Stimulated activated CD8-positive, alpha-beta memory T cell treated with anti-CD3 and anti-CD28 coated beads, Interleukin-15, amount 100 ng/mL, for 4 hours (primary cell): ENCODE measurements at places on chromosomes 5 and 9.

- no peak for DNase-seq
Observed at GRCh38 chr5:65142511-65143011, 339.2 kb downstream of the ADAMTS6 start.

DNA sequence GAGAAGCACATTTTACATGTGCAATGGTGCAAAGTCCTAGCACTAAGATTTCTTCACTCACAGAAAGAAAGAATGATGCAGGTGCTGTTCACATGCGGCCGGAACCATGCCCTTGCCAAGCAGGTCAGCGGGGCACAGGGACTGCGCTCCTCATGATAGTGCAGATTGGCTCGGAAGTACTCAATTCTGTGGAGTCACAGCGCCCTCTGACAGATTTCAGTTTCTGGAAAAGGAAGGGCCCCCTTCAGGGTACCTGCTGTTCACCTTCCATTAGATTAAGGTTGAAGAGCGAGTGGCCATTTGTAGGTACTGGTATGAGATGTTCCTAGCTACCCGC, 75.7 kb downstream of the TMC1 start:
- DNase-seq = no peak

GRCh38 chr5:135822286-135822685, 12.2 kb upstream of the SLC25A48 start:
- DNase-seq = no peak

- DNase-seq = no peak
Observed at GRCh38 chr5:163914910-163915309, 409.5 kb downstream of the MAT2B start.

GRCh38 chr5:124962111-124962510, 215.7 kb upstream of the ZNF608 start:
- no peak for DNase-seq

DNA sequence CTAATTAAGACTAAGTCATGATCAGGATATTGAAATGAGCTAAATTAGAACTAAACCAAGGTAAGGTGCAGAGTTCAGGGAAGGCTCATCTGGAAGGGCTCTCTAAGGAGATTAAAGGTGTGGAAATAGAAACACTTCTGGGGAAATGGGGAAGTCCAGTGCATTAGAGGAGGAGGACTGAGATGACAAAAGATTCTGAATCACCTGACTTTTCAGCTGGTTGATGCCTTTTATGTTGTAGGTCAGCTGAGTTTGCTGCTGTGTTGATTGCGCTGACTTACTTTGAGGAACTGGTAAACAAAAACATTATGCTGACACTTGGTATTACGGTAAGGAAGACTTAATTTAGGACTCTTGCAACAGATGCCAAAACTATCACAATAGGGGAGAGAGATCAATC, 23.8 kb downstream of the IFNA5 start:
- no peak for DNase-seq

- no peak for DNase-seq
Observed at GRCh38 chr5:129341306-129341705, 118.8 kb upstream of the ADAMTS19 start.

- no peak for DNase-seq
Observed at GRCh38 chr5:3201941-3202340, 393.7 kb upstream of the IRX1 start.

DNA sequence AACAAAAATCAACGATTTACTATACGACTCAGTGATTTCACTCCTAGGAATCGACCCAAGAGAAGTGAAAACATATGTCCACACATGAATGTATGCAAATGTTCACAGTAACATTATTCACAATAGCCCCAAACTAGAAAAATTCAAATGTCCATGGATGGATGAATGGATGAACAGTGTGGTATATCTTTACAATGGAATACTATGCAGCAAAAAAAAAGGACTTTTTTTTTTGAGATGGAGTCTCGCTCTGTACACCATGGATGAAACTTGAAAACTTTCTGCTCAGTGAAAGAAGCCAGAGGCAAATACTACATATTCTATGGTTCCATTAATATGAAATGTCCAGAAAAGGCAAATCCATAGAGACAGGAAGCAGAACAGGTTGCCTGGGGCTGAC, 233.8 kb downstream of the ROR2 start:
- DNase-seq = no peak

DNA sequence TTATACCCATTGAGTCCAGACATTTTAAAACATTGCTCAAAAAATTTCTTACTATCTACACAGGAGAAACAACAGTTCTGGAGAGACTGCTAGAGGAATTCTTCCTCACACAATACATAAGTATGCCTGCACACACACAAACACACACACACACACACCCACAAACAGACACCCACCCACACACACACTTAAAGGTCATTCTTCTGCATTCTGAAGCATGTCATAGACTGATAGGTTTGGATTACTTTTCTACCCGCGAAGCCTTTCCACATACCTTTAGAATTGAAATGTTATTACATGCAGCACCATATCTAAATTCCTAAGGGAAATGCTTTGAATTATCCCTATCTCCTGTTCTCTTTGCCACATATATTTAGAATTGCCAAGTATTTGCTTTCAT, 80.2 kb downstream of the FAM174A start:
- no peak for DNase-seq

- DNase-seq = no peak
Observed at GRCh38 chr5:73182307-73182706, 9.3 kb downstream of the TMEM174 start.

DNA sequence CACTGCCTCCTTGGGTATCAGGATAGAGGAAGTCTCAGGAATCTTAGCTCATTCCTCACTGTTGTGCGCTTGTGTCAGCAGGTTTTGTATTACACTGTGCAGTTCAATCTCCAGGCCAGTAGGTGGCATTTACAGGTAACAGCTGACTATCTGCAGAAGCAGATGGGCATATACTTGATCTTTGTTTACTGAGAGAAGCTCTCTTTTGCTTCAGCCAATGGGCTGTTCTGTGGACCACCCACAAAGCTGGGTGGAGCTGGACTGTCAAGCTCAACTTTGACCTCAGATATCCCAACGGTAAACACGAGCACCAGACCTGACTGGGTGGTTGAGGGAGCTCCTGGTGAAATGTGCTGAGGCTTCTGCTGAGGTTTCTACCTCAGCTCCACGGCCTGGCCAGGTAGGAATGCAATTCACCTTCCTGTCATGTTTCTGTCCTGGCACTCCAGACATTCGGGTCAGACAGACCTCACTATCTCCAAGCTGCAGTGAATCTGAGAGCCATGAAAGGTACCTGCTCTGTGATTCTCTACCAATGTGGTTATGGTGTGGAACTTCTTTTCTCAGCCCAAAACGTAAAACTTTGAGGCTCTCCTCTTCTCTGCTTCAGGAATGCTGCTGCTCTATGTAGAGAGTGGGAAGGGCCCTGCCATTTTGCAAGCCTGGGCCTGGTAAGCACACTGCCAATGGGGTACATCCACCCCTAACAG, 167.9 kb upstream of the ACTBL2 start:
- no peak for DNase-seq

DNA sequence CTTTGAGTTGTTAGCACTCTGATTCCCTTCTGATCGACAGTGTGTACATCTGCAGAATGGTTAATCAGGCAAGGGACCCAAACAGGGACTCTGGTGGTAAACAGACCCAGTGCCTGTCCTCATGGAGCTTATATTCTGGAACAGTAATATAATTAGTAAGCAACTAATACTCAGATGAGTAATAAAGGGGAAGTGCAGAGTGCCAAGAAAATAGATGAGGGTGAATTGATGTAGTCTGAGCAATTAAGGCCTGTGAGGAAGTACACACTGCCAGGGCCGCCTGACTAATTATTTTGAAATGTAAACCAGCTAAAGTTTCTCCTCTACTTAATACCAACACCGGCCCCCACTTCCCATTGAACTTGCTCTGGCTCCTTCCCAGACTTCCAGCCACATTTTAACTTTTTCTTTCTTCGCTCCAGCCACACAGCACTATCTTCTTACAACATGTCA, 4.2 kb downstream of the DHX29 start:
- DNase-seq = no peak

DNA sequence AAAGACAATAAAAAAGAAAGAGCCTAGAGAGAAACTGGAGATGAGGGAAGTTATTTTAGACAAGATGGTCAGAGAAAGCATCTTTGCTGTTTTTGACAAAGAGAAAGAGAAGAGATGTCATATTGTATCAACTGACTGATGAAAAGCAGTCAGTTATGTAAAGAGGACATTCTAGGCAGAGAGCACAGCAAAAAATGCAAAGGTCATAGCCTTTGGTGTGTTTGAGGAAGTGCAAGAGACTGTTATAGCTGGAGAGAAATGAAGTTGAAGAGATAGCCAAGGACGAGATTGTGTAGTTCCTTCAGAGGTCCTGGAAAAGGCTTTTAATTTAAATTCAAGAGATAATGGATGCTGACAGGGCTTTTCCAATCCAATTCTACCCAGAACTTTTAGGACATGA, 342.4 kb downstream of the RASEF start:
- no peak for DNase-seq

- DNase-seq = no peak
Observed at GRCh38 chr5:154319736-154320135, 126.1 kb upstream of the SAP30L start.

GRCh38 chr5:72185496-72186329, 78.4 kb downstream of the MAP1B start:
- no peak for DNase-seq

- no peak for DNase-seq
Observed at GRCh38 chr5:139733698-139734538, 61.7 kb upstream of the PSD2 start.

DNA sequence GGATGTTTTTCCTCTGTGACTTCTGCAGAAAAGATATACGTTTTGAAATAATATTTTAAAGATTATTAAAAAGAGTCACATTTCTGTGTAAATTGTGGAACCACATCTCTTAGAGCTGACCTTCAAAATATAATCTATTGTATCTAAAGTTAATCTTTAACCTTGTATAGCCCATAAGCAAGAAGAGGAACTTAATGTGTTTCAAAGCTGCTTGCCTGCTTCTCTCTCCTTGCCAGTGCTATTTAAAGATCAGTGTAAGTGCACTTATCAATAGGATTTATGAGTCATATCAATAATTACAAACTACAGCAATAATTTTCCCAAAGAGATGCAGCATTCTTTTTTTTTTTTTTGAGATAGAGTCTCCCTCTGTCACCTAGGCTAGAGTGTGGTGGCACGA, 29.4 kb upstream of the GDA start:
- no peak for DNase-seq

DNA sequence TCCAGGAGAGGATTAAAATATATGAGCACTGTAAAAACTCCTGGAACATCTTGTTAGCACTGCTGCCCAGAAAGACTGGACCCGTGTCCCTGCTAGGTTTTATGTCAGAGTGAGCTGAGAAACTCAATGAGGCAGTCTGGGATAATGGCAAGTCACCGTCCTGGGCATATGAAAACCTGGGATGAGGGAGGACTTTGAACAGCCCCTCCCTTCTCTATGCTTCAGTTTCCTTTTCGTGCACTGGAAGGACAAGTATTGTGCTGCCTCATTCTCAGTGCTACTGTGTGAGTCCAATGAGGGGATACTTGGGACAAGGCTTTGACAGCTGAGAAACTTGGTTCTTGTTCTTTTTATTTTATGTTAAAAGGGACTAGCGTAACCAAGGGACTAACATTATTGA, 143.0 kb upstream of the SHB start:
- no peak for DNase-seq

GRCh38 chr9:137589441-137590122, 730 bp downstream of the ZMYND19 start:
- DNase-seq = no peak

DNA sequence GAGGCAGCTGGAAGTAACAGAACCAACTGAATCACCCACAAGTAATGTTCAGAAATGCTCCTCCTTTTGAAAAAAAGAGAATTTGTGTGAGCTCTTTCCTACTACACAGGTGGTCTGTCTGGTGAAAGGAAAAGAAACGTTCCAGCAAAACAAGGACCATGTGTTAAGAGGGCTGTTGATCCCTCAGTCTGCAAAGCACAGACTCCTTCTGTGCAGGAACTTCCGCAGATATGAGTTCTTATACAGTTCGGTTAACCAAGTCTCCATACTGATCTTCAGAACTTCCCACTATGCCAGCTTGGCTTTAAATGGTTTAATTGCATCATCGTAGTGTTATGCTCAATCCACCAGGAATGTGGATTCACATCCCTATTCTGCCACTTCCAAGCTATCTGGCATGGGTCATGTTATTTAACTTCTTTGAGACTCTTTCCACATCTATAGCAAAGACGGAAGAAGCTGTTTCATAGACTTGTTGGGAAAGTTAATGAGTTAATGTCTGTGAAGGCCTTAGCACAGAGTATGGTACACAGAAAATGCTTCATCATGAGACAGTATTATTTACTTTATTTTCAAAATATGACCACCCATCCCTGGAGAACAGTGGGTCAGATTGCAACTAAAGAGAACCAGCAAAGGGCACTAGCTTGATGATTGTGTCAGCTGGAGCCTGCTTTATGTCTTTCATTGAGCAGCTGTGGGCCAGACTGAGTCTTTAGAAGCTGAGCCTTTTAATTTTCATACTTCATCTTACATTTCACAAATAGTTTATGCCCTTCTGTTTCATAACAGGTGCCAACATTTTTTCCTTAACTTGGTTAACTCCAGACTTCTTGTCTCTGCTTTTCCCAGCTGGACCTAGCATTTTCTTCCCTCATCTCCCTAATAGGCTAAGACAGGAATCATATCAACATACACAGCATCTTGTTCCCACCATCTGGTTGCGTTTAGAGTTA, 89.9 kb downstream of the MAMDC2 start:
- no peak for DNase-seq

- no peak for DNase-seq
Observed at GRCh38 chr5:86679529-86679928, 61.8 kb downstream of the COX7C start.

DNA sequence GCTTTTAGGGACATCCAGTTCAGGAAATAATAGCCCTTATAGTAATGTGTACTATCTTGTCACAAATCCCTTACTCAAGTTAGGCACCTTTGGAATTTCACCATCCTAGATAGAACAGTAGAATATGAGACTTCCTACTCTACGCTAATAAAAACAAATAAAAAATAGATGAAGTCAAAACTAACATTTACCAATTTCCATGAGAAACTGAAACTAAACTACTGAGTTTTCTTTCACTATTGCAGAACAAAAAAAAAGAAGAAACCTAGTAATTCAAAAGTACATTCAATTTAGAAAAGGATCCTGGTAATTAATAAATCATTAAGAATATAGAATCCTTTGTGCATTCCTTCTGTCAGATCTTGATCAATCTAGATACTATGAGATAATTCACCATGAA, 14.0 kb downstream of the STARD4 start:
- DNase-seq = no peak

DNA sequence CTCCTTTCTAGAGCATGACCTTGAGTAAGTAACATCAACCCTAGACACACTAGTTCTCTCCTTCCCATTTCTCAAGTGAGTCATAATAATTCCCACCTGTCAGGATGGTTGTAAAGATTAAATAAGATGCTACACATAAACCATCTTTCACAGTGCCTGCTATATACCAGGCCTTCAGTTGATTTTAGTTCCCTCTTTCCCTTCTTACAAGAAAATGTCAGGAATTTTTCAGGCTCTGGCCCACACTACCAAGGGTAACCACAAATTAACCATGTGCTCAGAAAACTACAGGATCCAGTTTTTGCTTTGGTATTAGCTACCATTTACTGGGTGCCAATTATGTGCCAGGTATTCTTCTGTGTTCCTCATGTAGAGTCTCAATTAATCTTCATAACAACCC, 42.7 kb upstream of the RARS1 start:
- no peak for DNase-seq
